Neuronal stem cell (in vitro differentiated cells): ENCODE measurements at places on chromosomes 16 and 17.

DNA sequence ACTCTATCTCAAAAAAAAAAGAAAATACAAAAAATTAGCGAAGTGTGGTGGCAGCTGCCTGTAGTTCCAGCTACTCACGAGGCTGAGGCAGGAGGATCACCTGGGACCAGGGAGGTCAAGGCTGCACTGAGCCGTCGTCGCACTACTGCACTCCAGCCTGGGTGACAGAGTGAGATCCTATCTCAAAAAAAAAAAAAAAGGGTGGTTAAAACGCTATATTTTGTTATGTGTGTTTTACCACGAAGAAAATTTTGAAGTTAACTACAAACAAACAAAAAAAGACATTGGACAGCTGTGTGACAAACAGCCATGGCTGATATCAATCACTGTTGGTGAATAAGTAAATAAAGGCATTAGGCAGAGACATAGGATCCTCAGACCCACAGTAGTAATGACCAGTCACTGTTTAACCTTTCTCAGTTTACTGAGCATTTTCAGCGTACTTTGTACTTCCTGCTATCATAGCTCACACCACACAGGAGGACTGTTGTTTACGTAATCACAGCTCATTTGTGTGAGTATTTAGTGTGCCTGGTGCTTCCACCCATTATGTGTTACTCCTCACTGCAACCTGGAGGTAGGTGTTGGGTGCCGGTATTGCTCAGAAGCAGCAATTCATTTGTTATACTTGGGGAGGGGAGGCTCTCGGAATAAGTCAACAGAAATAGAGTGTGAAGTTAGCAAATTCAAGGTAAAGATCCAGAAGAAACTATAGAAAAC is 55.4 kb downstream of the COPRS start:
- H3K36me3 ChIP-seq = no peaks in the 10 kb centered on the region
- H3K4me1 ChIP-seq = no peaks in the 10 kb centered on the region
- H3K27ac ChIP-seq = no peak overlapping the region
- DNase-seq = no peak
- H3K27me3 ChIP-seq = no peaks in the 10 kb centered on the region

- no peak overlapping the region for H3K4me3 ChIP-seq
- H3K4me1 ChIP-seq = peaks cover 36% of the 10 kb centered on the region
- H3K27ac ChIP-seq = peak overlapping the region; percentile 5
- H3K27me3 ChIP-seq = no peaks in the 10 kb centered on the region
These were observed 233.4 kb downstream of the FTO start for GRCh38 chr16:53937161-53937880.

DNA sequence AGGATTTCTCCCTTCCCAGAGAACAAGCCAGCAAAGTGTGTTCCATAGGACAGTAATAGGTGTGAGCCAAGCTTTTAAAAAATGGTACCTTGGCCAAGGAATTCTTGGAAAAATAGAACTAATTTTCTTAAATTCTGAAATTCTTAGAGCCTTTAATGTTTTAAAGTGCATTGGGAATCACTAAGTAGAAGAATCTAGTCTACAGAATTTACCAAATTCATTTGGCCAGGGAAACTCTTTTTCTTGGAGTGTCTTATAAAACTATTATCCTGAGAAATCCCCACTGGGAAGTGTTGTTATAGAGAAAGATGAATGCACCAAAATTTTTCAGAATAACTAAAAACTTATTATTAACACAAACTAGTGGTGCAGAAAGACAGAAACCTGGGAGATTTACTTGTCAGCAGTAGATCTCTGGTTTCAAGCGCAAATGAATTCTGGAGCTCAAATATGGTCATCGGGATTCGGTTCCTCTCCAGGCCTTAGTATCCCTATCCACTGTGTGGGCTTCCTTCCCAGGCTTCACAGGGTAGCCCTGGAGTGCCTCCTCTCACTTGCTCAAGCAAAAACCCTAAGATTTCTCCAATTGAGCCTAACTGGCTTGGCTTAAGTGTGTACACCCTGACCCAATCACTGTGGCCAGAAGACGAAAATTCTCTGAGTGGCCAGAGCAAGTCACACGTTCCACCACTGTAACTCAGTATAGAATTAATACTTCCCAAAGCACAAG is 217.8 kb downstream of the CHD9NB start:
- H3K4me1 ChIP-seq = no peaks in the 10 kb centered on the region
- H3K27ac ChIP-seq = no peak overlapping the region
- no peaks in the 10 kb centered on the region for H3K36me3 ChIP-seq

DNA sequence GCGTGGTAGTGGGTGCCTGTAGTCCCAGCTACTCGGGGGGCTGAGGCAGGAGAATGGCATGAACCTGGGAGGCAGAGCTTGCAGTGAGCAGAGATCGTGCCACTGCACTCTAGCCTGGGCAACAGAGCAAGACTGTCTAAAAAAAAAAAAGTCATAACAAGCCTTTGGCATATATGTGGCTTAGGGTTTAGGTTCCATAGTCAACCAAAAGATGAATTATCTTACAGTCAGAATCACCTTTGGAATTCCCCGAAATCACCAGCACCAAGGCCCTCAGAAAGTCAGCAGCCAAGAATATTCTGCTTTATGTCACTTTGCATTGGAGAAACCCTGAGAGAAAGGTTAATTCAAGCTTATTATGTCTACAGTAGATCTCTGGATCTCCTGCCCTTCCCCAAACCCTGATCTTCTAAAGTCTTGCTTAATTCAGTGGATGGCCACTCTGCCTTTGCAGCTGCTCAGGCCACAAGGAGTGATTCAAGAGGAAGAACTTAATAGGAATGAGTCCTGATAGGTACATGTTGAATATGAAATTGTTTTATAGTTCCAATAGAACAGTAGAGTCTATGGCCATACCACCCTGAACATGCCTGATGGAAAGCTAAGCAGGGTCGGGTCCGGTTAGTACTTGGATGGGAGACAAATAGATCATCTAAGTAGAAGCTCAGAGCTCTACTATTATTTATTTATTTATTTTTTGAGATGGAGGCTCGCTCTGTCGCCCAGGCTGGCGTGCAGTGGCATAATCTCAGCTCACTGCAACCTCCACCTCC is 196.0 kb upstream of the CACNG5 start:
- no peaks in the 10 kb centered on the region for H3K36me3 ChIP-seq
- H3K4me1 ChIP-seq = peaks cover 3% of the 10 kb centered on the region
- H3K4me3 ChIP-seq = no peak overlapping the region
- no peaks in the 10 kb centered on the region for H3K27me3 ChIP-seq
- H3K27ac ChIP-seq = no peak overlapping the region

DNA sequence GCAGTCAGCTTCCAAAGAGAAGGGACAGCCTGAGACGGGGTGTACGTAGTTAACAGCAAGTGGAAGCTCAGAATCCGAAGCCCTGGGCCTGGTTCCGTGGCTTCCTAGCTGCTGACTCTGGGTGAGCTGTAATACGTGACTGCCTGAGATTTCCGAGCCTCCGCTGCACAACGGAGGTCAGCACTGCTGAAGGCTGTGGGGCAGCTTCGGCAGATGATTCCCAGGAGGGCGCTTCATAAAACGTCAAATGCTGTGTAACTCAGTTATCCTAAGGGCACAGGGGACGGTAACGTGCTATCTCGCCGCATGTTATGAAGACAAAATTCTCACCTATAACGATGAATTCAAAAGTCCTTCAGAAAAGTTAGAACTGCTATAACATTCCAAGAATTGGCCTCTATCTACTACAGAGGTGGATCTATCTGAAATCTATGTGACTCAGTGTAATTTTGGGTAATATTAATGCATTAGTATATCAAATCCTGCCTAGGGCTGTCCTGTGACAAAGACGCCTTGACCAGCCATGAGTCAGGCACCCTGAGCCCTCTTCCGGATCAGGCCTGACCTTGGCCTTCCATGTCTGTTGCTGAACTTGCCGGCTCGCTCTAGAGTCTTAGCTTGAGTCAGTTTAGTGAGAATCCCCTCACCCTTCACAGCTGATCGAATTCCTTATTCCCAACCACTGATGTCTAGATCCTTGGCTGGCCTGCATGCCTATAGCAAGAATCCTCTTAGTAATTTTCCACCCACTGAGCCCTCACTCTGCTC is 43.5 kb downstream of the MARF1 start:
- H3K27ac ChIP-seq = no peak overlapping the region
- no peaks in the 10 kb centered on the region for H3K4me1 ChIP-seq
- H3K4me3 ChIP-seq = no peak overlapping the region
- peaks cover 50% of the 10 kb centered on the region for H3K36me3 ChIP-seq

DNA sequence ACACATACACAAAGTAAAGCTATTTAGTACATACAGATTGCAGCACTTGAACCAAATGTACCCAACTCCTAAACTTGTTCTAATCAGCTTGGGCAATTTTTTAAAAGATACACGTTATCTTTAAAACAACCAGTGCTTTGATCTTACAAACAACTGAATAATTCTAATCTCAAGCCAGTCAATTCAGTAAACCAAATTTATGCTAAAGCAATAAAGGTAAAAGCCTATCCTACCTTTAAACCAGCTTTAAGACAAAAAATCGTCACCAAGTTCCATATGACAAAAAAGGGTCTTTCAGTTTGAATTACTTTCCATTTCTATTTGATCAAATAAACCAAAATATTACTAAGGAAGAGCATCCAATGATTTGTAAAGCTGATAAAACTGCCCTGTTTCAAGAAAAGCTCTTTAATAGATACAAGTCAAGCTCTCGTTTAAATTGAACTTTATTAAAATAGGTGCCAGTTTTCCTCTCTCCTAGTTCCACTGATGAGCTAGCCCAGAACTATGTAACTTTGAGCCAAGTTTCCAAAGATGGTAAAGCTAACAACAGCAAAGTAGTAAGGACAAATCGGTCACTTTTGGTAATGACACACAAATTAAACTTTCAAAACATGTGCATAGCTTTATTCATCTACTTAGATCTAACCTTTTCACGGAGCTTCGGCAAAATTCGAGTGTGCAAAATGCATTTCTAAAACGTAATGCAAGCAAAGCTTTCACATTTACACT is 10.2 kb downstream of the CRYBA1 start:
- no peak for DNase-seq
- H3K27me3 ChIP-seq = no peaks in the 10 kb centered on the region
- no peaks in the 10 kb centered on the region for H3K4me1 ChIP-seq
- peaks cover 74% of the 10 kb centered on the region for H3K36me3 ChIP-seq
- no peak overlapping the region for H3K4me3 ChIP-seq

GRCh38 chr16:65743558-65743957 is 621.7 kb upstream of the CDH11 start:
- no peak overlapping the region for H3K27ac ChIP-seq
- no peak for DNase-seq
- H3K27me3 ChIP-seq = no peaks in the 10 kb centered on the region
- no peaks in the 10 kb centered on the region for H3K4me1 ChIP-seq
- H3K36me3 ChIP-seq = no peaks in the 10 kb centered on the region

GRCh38 chr16:57115514-57116182 is 23.3 kb downstream of the CPNE2 start:
- H3K4me3 ChIP-seq = no peak overlapping the region
- H3K36me3 ChIP-seq = no peaks in the 10 kb centered on the region
- H3K27ac ChIP-seq = peak overlapping the region; percentile 94
- peaks cover 20% of the 10 kb centered on the region for H3K4me1 ChIP-seq

- H3K27ac ChIP-seq = no peak overlapping the region
These were observed 3.4 kb downstream of the ZNF688 start for GRCh38 chr16:30567991-30568638.

GRCh38 chr16:9053006-9053601 is 38.3 kb upstream of the HAPSTR1 start:
- H3K27ac ChIP-seq = no peak overlapping the region
- H3K36me3 ChIP-seq = no peaks in the 10 kb centered on the region
- H3K4me3 ChIP-seq = peak overlapping the region; percentile 39
- H3K27me3 ChIP-seq = no peaks in the 10 kb centered on the region

- H3K36me3 ChIP-seq = no peaks in the 10 kb centered on the region
- H3K27me3 ChIP-seq = no peaks in the 10 kb centered on the region
- H3K4me3 ChIP-seq = no peak overlapping the region
- no peaks in the 10 kb centered on the region for H3K4me1 ChIP-seq
These were observed 42.0 kb upstream of the TMC5 start for GRCh38 chr16:19375561-19376158.

DNA sequence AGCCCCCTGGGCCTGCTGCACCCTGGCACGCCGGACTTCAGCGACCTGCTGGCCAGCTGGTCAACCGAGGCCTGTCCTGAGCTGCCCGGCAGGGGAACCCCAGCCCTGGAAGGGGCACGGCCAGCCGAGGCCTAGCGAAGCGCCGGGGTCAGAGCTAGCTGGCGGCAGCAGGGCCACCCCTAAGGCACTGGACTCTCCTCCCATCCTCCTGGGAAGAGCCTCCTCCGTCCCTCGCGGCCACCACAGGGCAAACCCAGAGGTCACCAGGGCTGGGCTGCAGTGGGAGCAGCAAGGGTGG is 2.3 kb downstream of the PERCC1 start:
- H3K27me3 ChIP-seq = no peaks in the 10 kb centered on the region
- H3K4me3 ChIP-seq = no peak overlapping the region
- H3K27ac ChIP-seq = no peak overlapping the region
- DNase-seq = no peak

DNA sequence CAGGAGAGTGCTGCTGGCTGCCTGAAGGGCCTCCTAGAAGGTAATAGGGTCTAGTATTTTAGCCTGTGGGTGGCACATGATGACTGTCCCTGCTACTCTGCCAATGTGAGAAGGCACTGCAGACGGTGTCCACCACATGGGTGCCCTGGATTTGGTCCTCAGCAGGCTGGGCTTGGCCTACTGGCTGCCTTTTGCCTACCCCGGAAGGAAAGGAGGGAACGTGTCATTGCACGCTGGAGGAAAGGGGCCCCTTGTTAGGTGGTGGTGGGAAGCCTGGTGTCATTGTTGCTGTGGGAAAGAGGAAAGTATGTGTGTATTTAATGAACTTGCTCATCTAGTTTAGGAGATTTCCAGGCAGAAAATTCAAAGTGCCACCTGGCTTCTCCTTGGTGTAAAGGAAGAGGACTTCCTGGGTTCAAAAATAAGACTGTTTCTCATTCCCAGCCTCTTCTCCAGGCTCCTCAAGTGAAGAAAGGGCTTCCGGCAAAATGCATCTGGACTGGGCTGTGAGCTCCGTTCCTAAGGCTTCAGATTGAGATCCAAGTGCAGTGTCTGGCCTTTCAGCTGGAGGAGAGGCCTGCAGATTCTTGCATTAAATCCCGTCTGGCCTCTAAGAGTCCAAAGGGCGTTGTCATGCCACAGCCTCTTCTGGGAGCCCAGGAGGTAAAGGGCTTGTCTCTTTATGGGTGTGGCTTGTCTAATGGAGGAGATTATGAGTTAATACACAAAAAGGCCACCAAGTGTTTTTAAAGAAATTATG is 55.1 kb downstream of the RPTOR start:
- no peak for DNase-seq
- H3K36me3 ChIP-seq = no peaks in the 10 kb centered on the region
- no peaks in the 10 kb centered on the region for H3K27me3 ChIP-seq
- H3K27ac ChIP-seq = no peak overlapping the region
- H3K4me1 ChIP-seq = no peaks in the 10 kb centered on the region
- H3K4me3 ChIP-seq = no peak overlapping the region

DNA sequence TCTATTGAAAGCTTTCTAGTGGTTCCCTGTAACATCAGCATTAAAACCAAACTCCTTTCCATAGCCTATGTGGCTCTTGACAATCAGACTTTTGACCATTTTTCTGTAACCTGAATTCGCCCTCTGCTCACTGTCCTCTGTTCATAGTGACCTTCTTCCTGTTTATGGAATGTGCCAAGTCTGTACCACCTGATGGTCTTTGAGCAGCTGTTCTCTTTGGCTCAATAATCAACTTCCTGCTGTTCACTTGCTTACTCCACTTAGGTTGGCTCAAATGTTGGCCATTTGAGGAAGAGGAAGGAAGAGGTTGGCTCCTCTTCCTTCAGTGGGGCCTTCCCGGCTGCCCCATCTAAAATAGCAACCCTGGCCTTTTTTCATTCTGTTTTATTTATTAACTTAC is 251.5 kb downstream of the CA10 start:
- no peak overlapping the region for H3K4me3 ChIP-seq
- DNase-seq = no peak
- no peak overlapping the region for H3K27ac ChIP-seq
- no peaks in the 10 kb centered on the region for H3K27me3 ChIP-seq
- no peaks in the 10 kb centered on the region for H3K36me3 ChIP-seq
